ENCODE measurements at places on chromosomes 12 and 14.

DNA sequence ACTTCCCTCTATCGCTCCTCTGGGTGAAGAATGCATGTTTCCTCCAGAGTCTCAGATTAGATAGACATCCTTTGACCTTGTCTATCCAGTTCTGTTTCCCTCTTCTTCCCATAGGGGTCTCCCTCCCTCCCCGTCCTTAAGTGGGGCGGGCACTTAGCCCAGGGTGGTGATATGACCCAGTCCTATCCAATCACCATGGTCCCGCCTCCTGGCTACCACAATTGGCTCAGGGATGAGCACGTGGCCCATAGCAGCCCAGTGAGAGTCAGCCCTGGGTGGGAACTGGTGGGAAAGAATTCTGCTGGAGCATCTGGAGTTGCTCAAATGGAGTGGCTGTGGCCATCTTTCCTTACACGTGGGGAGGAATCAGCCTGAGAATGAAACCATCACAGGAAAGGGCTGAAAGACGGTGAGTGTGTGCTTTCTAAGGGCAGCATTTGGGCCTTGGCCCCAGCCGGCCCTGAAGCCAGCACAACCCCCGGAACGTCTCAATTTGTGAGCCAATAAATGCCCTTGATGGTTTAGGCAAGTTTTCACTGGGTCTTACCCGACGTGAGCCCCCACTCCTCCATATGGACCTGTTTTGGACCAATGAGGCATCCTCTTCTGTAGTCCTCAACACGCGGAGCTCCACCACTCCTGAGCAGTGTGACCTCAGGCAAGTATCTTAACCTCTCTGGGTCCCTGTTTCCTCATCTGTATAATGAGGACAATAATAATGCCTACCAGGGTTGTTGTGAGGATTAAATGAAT is 14.4 kb upstream of the MLXIP start:
- peak; percentile 90 for DNase-seq

- DNase-seq: no peak
Measured at GRCh38 chr14:38481952-38482678, 226.2 kb upstream of the CLEC14A start.

DNA sequence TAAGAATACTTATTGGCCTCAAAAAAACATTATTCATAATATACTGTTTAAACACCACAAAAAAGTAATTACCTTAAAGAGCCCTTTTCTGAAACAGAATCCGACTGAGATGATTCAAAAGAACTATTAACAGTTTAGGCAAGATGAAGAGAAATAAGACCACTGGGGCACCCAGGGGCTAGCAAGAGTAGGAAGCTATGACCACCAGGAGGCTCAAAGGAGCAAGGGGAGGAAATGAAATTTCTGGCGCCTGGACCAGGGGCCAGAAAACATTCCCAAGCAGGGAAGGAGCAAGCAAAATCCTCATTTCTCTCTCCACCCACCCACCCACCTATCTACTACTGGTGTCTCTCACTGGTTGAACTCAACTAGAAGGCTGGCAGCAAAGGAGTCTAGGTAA is 6.3 kb upstream of the DCAF4 start:
- DNase-seq: no peak

DNA sequence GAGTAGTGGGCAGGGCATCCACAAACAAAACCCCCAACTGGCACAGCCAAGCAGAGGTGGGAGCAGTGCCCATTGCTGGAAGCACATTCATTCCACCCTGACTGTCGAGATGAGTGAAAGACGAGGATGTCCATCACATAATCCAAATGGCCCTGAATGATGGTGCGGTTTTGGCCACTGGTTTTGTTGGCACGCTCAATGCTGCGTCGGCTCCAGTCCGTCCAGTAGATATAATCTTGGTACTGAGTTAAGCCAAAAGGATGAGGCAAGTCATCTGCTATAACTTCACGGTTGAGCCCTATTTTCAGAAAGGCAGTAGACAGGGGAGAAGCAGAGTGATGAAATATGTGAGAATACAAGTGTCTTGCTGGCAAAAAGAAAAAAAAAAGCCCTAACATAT is 88.1 kb downstream of the BCL2L14 start:
- peak; percentile 25 for DNase-seq

DNA sequence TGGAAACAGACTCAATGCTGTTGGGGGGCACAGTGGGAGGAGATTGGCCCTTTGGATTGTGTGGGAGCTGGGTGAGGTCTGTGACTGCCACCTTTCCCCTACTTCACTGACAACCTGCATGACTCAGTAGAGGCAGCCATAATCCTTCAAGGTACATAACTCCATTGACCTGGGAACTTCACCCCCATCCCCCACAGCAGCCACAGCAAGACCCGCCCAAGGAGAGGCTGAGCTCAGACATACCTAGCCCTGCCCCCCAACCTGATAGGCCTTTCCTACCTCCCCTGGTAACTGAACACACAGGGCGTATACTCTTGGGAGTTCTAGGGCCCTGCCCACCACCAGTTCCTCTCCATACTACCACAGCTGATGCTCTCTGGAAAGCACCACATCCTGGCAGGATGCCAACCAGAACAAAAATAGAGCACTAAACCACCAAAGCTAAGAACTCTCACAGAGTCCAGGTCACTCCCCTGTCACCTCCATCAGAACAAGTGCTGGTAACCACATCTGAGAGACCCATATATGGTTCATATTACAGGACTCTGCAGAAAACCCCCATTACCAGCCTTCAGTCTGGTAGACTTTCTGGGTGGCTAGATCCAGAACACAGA is 703.9 kb downstream of the FSCB start:
- DNase-seq: no peak

- DNase-seq: no peak
Measured at GRCh38 chr12:52813885-52814709, at the start of gene KRT4. Gene KRT4, minus strand, starts transcription at chr12:52814116. Its CDS starts 58 bp downstream, at chr12:52814058.

Data from left ventricle myocardium inferior (tissue), 1 donor.